ENCODE measurements at places on chromosomes 6 and 20. TPM values are rescaled to one million over a fixed set of nuclear protein-coding genes. Genes with fewer than 3 reads are reported as not detected.

Gene PPIL6
- 0.34 TPM for total RNA-seq

Gene PDSS2
- total RNA-seq: 6.6 TPM

Gene SMLR1
- not detected for total RNA-seq

Gene STX7
- 58.9 TPM for total RNA-seq

Gene HLA-DOB
- not detected for total RNA-seq

Gene TSHZ2
- 1.9 TPM for total RNA-seq

DNA sequence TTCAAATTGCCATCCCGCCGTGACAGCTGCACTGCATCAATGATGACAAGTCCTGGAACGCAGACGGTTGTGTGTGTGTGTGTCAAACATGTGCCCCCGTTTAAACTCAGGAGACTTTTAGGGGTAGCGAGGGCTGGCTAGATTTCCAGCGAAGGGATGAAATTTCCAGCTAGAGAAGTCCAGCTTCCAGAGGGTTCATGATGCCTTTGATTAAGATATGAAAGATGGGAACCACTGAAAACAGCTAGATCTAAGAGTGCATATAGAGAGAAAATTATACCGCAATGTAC lies 644 bp downstream of the KIZ start:
- DNase-seq: no peak

GRCh38 chr20:26308961-26309360 lies 612.3 kb upstream of the ZNF337 start:
- DNase-seq: no peak

DNA sequence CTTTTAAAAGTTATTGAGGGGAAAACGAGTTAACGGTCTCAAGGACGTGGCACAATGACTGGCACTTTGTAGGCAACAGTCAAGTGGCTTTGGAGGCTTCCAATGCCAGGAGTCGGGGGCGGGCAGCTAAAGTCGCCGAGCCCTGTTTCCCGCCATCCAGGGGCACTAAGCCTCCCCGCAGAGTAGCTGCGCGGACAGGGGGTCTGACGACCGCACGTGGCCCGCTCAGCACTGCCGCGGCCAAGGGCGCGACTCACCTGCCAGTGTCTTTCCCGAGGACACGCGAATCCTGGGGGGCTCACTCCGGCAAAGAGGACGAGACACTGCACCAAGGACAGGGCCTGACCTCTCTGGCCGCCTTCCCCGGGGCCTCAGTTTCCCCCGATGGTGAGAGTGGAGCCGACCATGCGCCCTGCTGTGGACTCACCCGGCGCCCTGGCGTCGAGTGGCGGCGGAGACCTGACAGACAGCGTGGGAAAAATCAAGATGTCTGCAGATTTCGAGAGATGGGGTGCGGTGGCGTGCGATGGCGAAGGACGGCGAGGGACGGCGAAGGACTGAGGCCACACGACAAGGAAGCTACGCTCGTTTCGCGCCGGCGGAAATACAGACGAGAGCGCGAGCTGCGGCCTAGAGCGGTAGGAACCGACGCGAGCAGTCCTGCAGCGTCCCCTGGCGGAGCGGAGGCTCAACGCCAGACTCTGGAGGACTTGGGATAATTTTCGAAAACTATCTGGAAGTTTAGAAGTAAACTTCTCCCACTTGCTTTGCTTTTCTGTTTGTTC lies at the start of gene SNHG17:
TSS of gene SNHG17 (minus strand) at position 559 of the 785 bp plus-strand sequence.
- DNase-seq: peak; percentile 97

GRCh38 chr6:39665861-39666260 lies 59.3 kb downstream of the KIF6 start:
- no peak for DNase-seq

GRCh38 chr6:127277878-127278843 lies 11.5 kb downstream of the RNF146 start:
- DNase-seq: no peak

Measured in dermis blood vessel endothelial cell (primary cell).